ENCODE measurements at places on chromosomes 5 and 9. TPM values are rescaled to one million over a fixed set of nuclear protein-coding genes. Genes with fewer than 3 reads are reported as not detected.

Gene SLC6A19
- not detected for total RNA-seq

Gene PPP2CA
- 39.0 TPM for total RNA-seq

Gene KCNMB1
- not detected for total RNA-seq

Gene SPRY4
- total RNA-seq = 3.7 TPM

Gene TNC
- 0.22 TPM for total RNA-seq

DNA sequence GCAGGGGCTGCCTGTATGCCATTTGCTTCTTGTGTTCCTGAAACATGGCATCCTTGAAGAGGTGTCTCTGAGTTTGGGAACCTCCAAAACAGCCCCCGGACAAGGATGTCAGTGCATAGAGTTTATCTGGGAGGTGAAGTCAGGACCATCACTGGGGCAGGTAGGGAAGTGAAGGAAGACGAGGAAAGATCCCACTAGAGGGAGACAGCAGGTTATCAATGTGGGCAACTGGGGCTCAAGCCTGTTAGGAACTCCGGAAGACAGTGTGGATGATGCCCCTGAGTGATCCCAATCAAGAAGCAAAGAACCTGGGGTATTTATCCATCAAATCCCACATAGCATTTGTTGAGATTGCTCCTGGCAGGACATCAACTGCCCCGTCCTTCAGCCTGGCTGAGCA lies 233.1 kb downstream of the AGTPBP1 start:
- no peak for DNase-seq

DNA sequence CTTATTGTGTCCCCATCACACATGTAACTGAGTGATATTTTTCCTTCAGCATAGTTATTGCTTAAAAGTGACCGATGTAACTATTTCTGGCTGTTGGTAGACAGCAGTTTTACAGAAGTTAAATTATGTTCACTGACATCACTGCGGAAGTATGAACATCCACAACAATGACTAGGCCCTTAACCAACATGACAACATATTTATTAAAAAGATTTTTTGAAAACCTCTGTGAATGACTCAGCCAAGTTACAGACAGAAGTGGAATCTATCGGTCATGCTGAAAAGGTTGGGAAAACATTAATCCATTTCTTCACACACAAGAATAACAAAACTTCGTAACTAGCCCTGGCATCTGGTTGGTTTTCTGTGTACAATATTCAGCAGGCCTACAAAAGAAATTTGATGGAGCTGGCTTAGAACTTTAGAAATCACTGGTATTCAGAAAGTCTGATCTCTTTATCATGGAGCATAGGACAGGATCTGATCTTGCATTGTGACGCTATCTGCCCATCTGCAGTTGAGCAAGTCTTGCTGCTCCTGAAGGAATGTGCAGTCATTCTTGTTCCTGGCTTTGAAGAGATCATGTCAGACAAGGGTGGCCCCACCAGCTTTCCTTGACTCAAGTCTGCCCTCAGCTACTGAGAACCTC lies 6.5 kb downstream of the GLIS3 start:
- DNase-seq = peak; percentile 94

GRCh38 chr5:41748631-41749030 lies 121.6 kb downstream of the OXCT1 start:
- peak; percentile 36 for DNase-seq

DNA sequence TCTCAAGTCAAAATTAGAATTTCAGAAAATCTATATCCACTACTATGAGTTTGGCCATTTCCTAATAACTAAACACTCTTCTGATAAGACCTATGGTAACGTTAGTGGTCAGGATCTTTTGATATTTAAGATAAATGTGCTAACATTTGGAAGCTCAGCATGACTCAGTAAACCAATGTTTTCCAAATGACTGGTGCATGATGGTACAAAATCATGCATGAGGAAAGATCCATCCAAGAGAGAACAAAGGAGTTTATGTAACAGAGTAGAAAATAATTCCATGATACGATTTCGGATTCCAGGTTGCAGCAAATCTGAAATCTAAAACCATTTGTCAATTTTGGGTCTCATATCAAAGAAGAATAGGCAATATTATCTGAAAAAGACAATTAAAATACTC lies 279.2 kb downstream of the NSG2 start:
- DNase-seq = no peak

- no peak for DNase-seq
Observed at GRCh38 chr5:175658299-175659145, 651 bp downstream of the HRH2 start.

DNA sequence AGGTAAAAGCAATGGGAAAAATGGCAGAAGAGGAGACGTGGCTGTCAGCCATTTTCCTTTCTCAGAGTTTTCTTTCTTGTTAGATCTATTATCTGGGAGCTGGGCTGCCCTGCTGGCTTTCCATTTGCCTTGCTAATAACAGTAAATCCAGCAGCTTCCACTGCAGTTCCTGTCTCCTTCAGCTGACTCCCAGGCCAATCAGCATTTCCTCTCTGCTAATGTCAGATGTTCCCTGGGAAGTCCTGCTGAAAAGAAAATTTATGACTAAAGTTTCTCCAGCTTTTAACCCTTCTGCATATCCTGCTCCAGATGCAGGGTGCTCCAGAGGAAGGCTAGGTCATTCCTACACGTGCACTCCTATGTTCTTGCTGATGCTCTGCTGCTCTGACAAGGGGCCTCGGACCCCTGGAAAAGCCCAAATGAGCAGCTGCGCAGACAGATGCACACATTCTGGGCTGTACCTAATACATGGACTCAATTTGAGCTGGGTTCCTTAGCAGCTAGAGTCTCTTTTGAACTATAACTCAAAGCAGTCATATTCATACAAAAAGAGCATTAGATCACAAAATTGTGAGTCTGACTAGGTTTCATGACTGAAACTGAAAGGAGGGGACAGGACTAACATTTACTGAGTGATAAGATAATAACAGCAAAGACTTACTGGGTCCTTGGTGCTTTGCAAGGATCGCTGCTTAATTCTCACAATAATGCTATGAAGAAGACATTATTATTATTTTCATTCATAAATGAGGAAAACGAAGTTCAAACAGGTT lies 182.2 kb downstream of the MAPKAP1 start:
- DNase-seq = peak; percentile 68

GRCh38 chr5:158436271-158437065 lies 577.5 kb upstream of the CLINT1 start:
- no peak for DNase-seq

Measured in lung microvascular endothelial cell (primary cell).